ENCODE measurements at places on chromosomes 16 and 17.
A peak's percentile ranks its signal among the peaks of the same experiment; 100 is the strongest.

DNA sequence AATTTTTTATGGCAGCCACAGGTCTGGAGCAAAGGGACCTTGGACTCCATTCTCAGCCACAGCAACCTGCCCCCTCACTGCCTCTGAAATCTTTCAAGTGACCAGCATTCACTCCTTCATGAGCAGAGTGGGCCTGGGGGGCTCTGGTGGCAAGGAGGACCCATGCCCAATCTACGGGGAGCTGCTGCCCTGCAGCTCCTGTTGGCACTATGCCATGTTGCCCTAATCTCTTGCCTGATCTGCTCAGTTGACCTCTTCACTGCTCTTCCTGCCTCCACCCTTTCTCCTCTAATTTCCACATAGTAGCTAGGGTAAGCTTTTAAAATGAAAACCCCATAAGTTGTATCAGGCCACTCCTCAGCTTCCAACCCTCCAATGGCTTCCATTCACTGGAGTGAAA is 2.9 kb upstream of the PRKCB start:
- H3K4me3 ChIP-seq, result no peak overlapping the region
- no peak for DNase-seq
- no peaks in the 10 kb centered on the region for H3K36me3 ChIP-seq
- H3K27me3 ChIP-seq, result no peaks in the 10 kb centered on the region
- H3K4me1 ChIP-seq, result peaks cover 15% of the 10 kb centered on the region

DNA sequence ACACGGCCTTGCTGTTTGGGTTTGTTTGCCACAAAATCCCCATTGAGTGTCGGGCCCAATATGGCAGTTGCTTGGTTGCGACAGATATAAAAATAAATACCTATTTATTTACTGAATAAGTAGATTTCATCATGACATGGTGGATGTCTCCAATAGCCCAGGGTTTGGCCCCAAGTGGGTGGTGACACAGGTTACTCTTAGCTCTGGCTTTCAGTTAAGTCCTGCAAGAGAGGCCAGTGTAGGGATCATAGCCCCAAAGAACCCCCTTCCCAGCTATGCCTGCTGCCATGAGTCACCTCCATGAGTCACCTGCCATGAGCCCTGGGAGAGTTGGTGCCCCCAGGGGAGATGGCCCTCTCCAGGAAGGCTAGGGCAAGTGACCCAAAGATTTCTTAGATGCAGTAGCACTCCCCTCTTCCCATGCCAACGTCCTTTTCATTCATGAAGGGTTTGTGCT is 78.7 kb upstream of the LGALS9 start:
- no peaks in the 10 kb centered on the region for H3K36me3 ChIP-seq
- no peaks in the 10 kb centered on the region for H3K27me3 ChIP-seq
- H3K4me1 ChIP-seq, result peaks cover 24% of the 10 kb centered on the region
- no peak overlapping the region for H3K27ac ChIP-seq
- no peak overlapping the region for H3K4me3 ChIP-seq
- no peak for DNase-seq

DNA sequence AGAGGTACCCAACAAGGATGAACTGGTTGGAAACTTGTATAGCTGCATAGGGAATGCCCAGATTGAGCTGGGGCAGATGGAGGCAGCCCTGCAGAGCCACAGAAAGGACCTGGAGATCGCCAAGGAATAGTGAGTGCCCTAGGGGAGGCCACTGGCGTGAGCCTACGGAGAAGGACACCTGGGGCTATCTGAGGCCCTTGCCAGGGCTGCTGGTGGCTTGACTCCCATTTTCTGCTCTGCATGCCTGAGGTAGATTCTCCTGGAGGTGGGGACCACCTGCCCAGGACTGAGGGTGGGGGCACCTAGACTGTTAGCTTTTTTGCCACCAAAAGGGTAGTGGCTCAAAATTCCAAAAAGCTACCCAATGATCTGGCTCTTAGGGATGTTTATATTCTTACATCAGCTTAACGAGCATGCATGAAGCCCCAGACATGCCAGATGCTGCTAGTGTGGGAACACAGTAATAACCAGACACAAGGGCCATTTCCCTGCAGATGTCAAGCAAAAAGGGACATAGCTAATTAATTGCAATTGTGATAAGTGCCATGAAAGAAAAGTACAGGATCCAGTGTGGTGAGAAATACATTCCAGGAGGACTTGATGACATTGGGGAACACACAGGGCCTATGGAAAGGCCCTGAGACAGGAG is 8.8 kb downstream of the ODAD4 start:
- no peaks in the 10 kb centered on the region for H3K4me1 ChIP-seq
- no peak overlapping the region for H3K27ac ChIP-seq
- H3K27me3 ChIP-seq, result no peaks in the 10 kb centered on the region
- DNase-seq, result no peak

DNA sequence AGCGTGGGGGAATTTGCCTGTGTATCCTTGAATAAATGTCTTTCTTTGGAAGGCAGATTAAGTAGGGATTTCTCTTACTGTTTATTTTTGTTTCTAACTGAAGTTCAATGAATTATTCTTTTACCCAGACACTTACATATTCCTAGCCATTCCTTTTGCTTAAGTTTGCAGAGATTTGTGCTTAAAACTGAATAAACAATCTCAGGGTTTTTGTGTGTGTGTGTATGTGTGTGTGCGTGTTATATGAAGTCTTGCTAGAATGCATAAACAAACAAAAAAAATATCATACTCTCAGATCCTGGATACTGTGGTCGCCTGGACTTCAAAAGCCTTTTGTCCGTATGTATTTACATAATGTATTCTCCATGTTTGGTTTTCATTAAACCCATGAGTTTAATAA is 672.8 kb downstream of the MAF start:
- no peaks in the 10 kb centered on the region for H3K4me1 ChIP-seq
- H3K27me3 ChIP-seq, result no peaks in the 10 kb centered on the region
- no peak for DNase-seq

DNA sequence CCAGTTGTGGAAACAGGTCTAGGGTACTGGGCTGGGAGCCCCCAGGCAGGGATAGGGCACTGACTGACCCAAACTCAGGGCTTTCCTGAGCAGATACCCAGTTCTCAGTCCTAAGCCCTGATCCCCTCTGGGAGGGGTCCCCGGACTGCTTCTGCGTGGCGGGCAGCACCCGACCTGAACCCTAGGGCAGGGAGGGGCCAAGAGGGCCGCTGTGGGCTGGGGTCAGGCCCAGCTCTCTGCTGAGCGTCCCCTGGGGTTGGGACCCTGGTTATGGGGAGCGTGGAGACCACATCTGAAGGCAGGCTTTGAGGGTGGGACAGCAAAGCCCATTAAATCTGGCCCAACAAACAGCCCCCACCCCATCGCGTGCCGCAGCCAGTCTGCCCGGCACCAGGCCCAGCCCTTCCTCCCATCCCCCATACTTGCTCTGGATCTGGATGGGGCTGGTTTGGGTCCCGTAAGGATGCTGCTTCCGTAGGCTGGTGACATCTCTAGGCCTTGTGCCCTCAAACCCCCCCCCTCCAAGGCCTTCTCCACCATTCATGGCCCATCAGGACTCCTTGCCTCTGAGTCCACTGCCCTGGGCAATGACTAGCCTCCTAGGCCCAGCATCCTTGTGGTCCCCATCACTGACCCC is 691 bp upstream of the FAM83G start:
- no peaks in the 10 kb centered on the region for H3K27me3 ChIP-seq
- peak overlapping the region; percentile 91 for H3K27ac ChIP-seq
- no peaks in the 10 kb centered on the region for H3K36me3 ChIP-seq
- H3K4me3 ChIP-seq, result peak overlapping the region; percentile 79
- DNase-seq, result no peak
- peaks cover 39% of the 10 kb centered on the region for H3K4me1 ChIP-seq

DNA sequence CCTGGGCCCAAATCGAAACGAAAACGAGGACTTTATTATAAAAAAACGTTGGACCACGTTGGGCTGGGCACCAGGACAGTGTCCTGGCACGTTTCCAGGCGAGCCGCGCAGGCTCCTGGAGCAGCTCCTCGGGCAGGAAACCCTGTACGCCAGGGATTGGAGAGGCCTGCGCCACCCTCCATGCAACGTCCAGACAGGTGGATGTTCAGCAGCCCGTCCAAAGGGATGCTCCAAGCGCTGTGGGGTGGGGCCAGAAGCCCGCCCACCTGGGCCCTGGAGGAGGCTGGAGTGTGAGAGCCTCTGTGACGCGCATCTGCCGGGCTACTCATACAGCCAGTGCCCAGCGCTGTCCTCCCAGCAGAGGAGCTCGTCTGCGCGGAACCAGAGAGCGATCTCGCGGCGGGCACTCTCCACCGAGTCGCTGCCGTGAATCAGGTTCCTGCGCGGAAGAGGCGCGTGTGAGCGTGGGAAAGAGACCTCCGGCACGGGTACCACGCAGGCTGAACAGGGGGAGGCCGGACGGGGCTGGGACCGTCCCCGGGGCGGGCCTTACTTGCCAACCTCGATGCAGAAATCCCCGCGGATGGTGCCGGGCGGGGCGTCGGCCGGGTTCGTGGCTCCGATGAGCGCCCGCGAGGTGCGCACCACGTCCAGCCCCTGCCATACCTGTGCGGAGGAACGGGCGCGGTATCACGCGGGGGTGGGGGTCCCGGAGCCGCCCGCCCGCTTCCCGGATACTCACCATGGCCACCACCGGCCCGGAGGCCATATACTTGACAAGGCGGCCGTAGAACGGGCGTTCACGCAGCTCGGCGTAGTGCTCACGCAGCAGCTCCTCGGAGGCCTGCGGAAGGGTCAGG is 785 bp downstream of the NME3 start:
- no peak for DNase-seq
- peaks cover 45% of the 10 kb centered on the region for H3K4me1 ChIP-seq
- peaks cover 29% of the 10 kb centered on the region for H3K36me3 ChIP-seq
- H3K27ac ChIP-seq, result peak overlapping the region; percentile 90
- peak overlapping the region; percentile 82 for H3K4me3 ChIP-seq

DNA sequence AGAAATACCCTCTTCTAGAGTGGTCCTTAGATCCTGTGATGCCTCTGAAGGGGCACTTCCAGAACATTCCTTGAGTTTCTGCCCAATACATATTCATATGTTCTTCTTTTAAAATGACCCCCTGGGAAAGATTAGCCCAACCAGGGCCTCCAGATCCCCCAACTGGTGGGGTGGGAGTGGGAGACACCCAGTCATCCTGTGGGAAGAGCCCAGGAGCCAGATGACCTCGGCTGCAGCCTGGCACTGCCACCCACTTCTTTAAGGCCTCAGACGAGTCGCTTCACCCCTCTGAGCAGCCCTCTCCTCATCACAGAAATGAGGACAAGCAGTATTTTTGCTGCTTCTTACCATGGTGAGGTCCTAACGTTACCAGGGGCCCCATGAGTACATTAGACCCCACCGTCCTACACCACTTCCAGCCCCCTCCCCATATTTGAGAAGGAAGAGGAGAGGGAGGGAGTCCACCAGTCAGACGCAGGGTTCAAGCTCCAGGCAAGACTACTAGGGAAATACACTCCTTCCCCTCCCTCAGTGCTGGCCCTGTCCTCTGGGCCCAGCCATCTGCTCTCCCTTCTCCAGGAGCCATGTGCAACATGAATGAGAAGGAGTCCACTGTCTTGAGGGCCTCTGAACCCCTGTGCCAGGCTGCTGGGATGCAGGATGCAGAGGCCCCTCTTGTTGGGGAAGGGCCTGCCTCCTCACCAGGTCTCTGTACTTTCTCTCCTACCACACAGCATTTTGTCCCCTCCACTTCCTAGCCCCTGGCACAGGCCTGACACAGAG is 11.8 kb downstream of the MPO start:
- H3K36me3 ChIP-seq, result no peaks in the 10 kb centered on the region
- no peak for DNase-seq
- no peak overlapping the region for H3K27ac ChIP-seq

DNA sequence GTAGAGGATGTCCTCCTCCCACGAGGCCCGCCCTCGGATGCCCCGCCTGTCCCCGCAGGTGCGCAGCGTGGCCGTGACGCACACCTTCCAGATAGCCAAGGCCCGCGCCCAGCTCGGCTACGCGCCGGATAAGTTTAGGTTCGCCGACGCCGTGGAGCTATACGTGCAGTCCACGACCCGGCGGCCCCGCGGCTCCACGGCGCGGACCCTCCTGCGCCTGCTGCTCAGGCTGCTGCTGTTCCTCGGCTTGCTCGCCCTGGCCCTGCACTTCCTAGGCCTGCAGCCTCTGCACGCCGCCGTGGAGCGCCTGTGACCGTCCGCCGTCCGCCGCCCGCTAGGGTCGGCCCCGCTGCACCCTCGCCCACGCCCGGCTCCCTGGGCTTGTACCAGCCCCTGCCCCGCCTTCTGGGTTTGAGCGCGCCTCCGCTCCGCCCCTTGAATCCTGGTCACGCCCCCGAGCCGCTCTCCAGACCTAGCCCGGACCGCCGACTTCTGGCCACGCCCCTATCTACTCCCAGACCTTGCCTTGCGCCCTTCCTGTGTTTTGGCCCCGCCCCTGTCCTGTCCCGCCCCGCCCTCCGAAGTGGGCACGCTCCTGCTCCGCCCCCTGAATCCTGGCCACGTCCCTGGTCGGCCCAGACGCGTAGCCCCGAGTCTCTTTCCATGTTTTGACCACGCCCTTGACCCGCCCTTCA is 15.8 kb upstream of the EEF2K start:
- peak overlapping the region; percentile 97 for H3K27ac ChIP-seq
- H3K36me3 ChIP-seq, result no peaks in the 10 kb centered on the region
- peak overlapping the region; percentile 70 for H3K4me3 ChIP-seq

DNA sequence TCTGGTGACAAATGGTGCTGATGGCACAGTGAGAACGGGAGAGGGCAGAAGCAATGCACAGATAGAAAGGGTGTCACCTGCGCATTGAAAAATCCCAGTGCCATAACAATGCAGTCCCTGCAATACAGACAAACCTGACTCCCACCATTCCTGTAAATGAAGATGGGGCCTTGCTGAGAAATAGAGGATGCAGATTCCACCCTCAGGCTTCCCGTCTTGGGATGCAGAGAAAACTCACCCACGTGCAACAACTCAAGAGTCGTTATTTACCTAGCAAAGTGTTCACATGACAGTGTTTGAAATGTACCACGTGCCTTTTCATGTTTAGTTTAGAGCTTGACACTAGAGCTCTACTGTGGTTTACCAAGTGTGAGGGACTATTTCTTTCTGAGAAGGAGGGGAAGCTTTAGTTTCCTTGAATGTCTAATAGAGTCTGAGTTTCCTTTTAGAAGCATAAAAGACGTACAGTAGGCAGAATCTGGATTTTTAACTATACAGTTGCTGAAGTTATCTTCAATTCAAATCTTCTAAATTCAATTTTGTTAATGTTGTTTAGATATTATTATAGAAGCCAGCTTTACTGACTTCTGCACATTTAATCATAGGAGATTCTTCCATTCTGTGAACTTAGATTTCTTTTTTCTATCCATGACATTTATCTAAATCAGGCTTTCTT is 35.6 kb downstream of the WWOX start:
- no peaks in the 10 kb centered on the region for H3K4me1 ChIP-seq
- no peaks in the 10 kb centered on the region for H3K27me3 ChIP-seq
- no peak overlapping the region for H3K27ac ChIP-seq
- H3K36me3 ChIP-seq, result no peaks in the 10 kb centered on the region
- no peak overlapping the region for H3K4me3 ChIP-seq

GRCh38 chr17:2421315-2422147 is 20.7 kb upstream of the MNT start:
- no peaks in the 10 kb centered on the region for H3K36me3 ChIP-seq
- no peak for DNase-seq
- no peak overlapping the region for H3K4me3 ChIP-seq
- H3K27ac ChIP-seq, result no peak overlapping the region
- H3K27me3 ChIP-seq, result no peaks in the 10 kb centered on the region

- H3K36me3 ChIP-seq, result no peaks in the 10 kb centered on the region
- no peak overlapping the region for H3K4me3 ChIP-seq
- no peaks in the 10 kb centered on the region for H3K27me3 ChIP-seq
- DNase-seq, result no peak
- H3K4me1 ChIP-seq, result peaks cover 8% of the 10 kb centered on the region
Observed at GRCh38 chr17:57551321-57552079, 193.6 kb downstream of the CCDC182 start.
